ENCODE measurements at places on chromosomes 4 and X. TPM values are rescaled to one million over a fixed set of nuclear protein-coding genes. Genes with fewer than 3 reads are reported as not detected.

DNA sequence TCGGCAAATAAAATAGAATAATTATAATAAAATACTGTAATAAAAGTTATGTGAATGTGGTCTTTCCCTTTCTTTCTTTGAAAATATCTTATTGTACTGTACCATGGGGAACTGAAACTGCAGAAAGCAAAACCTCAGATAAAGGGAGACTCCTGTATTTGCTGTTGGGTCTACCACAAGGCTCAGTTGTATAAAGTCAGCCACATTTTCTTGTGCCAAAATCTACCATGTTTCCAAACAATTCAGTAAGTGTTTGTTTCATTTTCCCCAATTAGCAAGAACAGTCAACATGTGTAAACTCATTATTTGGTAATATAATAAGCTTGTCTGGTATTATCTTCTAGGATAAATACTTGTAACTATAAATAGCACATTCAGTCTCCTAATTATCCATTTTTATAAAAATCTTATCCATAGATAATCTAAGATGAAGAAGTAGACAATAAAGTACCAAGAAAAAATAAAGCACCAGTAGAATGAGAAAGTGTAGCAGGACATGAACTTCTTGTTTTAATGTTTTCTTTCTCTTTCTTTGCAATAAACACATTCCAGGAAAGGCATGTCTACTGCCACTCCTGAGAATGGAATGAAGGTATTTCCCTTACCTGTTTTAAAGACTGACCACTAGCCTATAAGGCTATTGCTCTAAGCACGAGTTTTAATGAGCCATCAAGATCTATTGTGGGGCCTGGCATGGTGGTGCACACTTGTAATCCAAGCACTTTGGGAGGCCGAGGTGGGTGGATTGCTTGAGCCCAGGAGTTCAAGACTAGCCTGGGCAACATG lies 15.0 kb upstream of the OTUD4 start:
- DNase-seq, result no peak

DNA sequence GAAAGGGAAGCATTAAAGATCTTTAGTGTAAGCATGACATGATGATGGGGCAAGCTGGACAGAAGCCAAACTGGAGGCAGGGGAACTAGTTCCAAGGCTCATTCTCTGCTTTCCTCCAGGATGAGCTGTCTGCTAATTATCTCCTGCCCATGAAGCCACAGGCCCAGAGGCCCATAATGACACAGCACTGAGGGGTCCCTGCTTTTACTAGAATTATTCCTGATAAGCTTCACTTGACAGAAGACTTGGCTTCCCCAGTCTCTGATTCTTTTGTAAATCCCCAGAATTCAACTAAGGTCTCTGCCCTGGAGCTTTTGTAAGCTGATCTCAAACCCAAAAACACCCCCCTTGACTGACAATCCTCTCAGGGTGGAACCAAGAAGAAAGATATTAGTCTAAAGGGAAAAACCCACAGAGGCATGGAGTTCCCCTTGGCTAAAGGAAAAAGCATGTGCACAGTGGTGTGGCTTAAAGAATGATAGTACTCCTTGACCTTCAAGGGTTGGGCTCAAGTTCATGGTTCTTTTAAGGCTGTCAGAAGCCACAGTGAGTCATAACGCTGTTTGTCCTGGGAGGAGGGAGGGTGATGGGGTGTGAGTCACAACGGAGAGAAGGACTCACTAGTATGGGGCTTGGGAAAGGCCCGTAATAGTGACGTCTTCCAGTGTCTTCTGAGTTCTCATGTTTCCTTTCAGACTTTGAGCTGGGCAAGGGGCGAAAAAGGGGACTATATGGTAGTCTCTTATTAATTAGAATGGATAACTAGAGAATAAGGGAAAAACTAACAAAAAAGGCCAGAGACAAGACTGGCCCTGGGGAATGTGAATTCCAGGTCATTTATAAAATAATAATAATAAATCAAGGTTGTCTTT lies 146.0 kb upstream of the CPEB2 start:
- DNase-seq, result no peak

DNA sequence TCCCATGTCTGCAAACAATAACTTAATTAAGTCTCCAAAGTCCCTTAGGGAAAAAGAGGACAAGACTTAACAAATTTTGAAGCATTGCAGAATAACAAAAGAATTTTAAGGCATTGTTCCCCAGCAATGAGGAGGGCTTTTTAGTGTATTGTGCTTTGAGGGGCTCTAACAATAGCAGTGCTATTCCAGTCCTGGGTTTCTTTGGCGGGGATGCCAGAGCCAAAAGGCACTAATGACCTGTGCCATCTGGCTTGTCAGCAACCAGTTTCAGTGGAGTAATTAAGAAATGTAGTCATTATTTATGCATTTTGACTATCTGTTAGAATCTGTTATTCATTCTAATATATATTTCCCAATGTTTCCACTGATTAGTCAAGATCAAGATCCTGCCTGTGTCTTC lies 575.4 kb downstream of the SPRY1 start:
- no peak for DNase-seq

DNA sequence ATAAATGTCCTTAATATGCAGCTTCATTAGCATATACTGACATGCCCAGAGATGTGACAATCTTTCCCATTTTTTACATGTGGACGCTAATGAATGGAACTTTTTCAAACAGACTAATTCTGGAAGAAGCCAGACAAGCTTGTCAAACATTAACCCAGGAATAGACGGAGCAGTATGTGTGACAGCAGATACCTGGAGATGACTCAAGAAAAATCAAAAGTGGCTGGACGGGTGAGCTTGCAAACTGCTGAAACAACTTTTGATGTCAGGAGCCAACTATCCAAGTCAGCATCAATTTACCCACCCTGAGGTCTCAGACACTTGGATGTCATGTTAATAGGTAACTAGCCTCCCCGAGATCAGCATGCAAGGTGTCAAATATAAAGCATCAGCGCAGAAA lies 183.0 kb downstream of the PACRGL start:
- DNase-seq, result no peak

GRCh38 chr4:53990641-53991040 lies 73.8 kb downstream of the CHIC2 start:
- DNase-seq, result no peak

GRCh38 chr4:22712105-22712504 lies 19.4 kb downstream of the GBA3 start:
- DNase-seq, result no peak

GRCh38 chr4:52095374-52095773 lies 44.3 kb downstream of the SPATA18 start:
- no peak for DNase-seq

DNA sequence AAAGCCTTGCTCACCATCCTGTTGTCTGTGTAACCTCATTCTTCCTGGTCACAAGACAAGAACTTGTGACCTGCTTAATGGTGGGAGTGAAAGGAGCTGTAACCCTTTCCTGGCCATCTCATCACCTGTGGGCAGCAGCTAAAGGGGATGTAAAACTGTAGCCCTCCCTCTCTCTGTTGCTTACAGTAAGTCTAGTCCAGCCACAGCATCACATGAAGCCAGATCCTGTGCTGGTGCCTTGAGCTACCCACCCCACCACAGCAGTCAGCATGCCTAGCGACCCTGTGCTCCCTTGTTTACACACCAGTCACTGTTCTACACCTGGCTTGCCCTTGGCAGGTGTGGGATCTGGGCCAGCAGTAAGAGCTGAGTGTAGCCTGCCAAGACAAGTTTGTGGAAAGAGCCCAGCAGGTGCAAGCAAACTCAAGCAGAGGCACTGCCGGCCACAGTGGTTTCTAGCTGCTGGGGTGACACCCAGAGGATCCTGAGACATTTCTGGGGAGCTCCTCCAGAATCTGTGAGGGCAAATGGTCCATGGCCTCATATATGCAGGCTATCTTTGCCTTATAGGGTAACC lies 41.0 kb downstream of the UGT2B28 start:
- DNase-seq, result no peak

GRCh38 chr4:42483426-42484379 lies 86.4 kb downstream of the SHISA3 start:
- no peak for DNase-seq

GRCh38 chrX:119529345-119530276 lies 35.6 kb downstream of the STEEP1 start:
- no peak for DNase-seq

- no peak for DNase-seq
Measured at GRCh38 chr4:166064721-166065120, 191.7 kb downstream of the TLL1 start.

- DNase-seq, result no peak
Measured at GRCh38 chrX:121831601-121832000, 784.2 kb downstream of the GLUD2 start.

- DNase-seq, result no peak
Measured at GRCh38 chr4:152610131-152610530, 69.7 kb downstream of the TMEM154 start.

- no peak for DNase-seq
Measured at GRCh38 chr4:10701702-10702460, 17.3 kb upstream of the CLNK start.

Gene GIMD1
- total RNA-seq, result not detected

Gene XG
- total RNA-seq, result 3.4 TPM

Data from mesenteric fat pad (tissue), 1 donor.